ENCODE measurements at places on chromosomes 12 and 14. TPM values are rescaled to one million over a fixed set of nuclear protein-coding genes. Genes with fewer than 3 reads are reported as not detected.

- DNase-seq: no peak
Observed at GRCh38 chr12:83102499-83102898, 415.8 kb downstream of the TMTC2 start.

DNA sequence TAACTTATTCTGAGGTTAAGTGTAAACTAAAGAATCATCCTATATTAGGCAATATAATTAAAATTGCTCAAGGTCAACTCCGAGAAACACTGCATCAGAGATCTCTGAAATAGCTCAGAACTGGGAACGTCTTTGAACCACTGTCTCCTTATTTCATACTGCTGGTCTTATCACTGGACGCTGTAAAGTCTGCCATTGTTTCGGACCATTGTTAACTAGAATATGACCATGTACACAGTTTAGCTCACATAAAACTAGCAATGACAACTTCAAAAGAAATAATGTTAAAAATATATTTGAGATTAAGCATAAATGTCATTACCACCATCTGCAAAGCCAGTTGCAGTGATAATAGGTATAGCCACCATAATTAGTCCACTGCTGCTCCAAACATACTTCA, 2.9 kb downstream of the ABCD2 start:
- DNase-seq: no peak

- peak; percentile 76 for DNase-seq
Observed at GRCh38 chr14:91119556-91120311, 5.9 kb downstream of the DGLUCY start.

DNA sequence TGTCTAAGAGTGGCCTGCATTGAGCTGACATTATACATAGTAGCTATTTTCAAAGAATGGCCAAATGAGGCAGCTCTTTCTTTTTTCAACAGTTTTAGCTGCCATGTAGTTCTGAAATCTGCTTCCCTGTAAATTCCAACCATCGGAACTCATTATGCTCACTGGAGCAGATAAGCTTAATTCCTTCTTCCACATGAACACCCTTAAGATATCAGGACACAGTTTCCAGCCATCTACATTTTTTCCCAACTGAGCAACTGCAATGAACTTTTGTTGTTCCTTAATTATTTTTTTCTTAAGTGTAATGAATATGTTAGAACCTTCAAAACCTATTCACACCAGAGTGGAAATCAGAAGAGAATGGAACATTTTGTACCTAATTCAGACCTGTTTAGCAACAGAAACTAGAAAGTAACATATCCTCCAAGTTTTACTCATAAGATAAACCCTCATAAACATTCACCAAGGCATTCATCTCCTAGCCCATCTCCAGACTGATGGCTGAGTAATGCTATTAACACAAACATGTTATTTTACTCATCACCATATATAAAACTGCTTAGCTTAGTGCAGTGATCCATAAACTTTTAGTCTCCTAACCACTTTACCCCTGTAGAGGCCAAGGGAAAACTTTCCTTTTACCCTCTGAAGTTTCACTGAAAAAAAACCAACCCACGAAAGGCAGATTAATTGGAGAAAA, 296.1 kb upstream of the SYT1 start:
- DNase-seq: peak; percentile 10

- no peak for DNase-seq
Observed at GRCh38 chr12:99250091-99250490, 397.5 kb upstream of the GARIN6 start.

WNT5B gene
- total RNA-seq: 28.5 TPM

All from kidney epithelial cell (primary cell).